ENCODE measurements at places on chromosomes 3 and 15.

DNA sequence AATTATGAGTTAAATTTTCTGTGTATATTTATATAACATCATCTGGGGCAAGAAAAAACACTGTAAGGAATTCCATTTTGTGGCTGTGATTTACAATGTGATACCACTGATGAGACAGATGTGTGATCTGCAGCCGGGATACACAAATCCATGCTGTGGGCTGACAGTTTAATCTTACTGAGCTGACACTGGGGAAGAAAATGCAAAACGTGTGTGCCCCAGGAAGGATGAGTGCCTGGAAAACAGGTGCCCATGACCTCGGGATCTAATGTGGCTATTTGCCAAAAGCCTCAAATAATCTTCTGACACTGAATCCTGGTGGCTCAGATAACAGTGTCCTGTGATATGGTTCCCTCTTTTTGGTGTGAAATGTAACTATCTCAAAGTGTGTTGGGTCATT is 10.5 kb downstream of the MYRIP start:
- DNase-seq: no peak

DNA sequence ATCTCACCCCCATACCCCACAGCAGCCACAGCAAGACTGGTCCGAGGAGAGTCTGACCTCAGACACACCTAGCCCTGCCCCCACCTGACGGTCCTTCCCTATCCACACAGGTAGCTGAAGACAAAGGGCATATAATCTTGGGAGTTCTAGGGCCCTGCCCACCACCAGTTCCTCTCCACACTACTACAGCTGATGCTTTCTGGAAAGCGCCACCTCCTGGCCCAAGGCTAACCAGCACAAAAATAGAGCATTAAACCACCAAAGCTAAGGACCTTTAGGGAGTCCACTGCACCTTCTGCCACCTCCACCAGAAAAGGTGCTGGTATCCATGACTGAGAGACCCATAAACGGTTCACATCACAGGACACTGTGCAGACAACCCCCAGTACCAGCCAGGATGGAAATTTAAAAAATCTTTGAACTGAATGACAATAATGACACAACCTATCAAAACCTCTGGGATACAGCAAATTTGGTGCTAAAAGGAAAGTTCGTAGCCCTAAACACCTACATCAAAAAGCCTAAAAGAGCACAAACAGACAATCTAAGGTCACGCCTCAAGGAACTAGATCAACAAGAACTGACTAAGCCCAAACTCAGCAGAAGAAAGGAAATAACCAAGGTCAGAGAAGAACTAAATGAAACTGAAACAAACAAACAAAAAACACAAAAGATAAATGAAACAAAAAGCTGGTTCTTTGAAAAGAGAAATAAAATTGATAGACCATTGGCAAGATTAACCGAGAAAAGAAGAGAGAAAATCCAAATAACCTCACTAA is 122.1 kb upstream of the TPRG1 start:
- DNase-seq: no peak

DNA sequence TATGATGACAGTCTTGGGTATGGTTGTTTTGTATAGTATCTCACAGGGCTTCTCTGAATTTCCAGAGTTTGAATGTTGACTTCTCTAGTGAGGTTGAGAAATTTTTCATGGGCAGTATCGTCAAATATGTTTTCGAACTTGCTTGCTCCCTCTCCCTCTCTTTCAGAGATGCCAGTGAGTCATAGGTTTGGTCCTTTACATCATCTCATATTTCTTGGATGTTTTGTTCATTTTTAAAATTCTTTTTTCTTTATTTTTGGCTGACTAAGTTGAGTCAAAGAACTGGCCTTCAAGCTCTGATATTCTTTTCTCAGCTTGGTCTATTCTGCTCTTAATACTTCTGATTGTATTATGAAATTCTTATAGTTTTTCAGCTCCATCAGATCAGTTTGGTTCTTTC is 282.3 kb upstream of the NECTIN3 start:
- peak; percentile 9 for DNase-seq

- DNase-seq: no peak
Measured at GRCh38 chr15:40936709-40937666, 7.8 kb downstream of the DLL4 start.

DNA sequence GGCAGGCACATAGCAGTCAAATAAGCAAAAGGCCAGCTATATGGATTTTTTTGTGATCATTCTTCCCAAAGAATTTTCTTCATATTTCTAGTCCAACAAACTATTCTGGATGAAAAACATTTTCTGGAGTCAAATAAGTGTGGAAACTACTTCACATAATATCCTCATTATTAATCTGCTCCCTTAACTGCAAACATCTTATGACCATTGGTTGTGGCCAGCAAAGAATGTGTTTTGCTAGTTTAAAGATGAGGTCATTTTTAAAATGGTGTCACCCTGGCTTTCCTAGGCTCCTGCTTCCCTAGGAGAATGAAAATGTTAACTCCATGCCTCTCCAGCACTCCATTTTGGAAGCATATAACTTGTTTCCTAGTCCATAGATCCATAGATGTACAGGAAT is 118.8 kb downstream of the SST start:
- DNase-seq: peak; percentile 33

- no peak for DNase-seq
Measured at GRCh38 chr15:65089206-65089824, 12.8 kb downstream of the KBTBD13 start.

GRCh38 chr3:115518100-115518852 is 105.0 kb upstream of the GAP43 start:
- DNase-seq: peak; percentile 82

Data from GM03348 (cell line).